Vagina (tissue), 2 donors: ENCODE measurements at places on chromosomes 11 and 22. TPM values are rescaled to one million over a fixed set of nuclear protein-coding genes. Genes with fewer than 3 reads are reported as not detected.

DNA sequence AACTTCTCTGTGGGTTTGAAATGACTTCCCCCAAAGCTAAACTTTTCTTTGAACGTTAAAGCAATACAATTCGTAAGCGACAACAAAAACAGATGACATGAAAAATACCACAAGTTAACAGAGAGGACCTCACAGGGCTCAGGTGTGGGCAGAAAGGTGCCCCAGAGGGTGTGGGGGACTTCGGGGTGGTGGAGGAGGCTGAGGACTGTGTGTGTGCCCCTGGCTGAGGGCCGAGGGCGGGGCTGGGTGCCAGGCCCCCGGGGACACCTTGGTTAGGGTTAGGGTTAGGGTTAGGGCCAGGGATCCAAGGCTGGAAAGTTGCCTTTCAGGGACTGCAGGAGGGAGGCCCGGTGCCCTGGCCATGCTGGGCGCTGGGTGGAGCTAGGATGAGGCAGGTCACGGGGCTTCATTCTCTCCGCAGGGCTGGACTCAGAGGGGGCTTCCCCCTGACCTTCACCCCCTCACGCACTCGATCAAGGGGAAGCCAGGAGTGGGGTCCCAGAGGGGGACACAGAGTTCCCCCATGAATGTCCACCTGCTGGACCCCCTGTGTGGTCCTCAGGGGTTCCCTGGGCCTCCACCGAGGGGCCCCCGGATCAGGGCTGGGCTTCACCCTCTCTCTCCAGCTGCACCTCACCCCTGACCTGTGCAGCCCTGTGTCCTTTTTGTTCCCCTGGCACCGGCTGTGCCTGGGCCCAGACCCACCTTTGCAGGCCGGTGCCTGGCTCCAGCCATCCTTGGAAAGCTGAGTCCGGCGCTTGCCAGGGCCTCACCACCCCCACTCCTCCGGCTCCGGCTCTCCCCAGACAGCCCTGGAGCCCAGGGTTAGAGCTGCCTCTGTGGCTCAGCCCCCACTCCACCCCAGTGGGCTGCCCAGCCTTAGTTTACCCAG is 7.0 kb downstream of the TNNI2 start:
- no peaks in the 10 kb centered on the region for H3K27me3 ChIP-seq
- no peak for DNase-seq
- peaks cover 15% of the 10 kb centered on the region for H3K4me1 ChIP-seq
- H3K36me3 ChIP-seq = no peaks in the 10 kb centered on the region
- H3K4me3 ChIP-seq = no peak overlapping the region
- no peak overlapping the region for H3K27ac ChIP-seq

DNA sequence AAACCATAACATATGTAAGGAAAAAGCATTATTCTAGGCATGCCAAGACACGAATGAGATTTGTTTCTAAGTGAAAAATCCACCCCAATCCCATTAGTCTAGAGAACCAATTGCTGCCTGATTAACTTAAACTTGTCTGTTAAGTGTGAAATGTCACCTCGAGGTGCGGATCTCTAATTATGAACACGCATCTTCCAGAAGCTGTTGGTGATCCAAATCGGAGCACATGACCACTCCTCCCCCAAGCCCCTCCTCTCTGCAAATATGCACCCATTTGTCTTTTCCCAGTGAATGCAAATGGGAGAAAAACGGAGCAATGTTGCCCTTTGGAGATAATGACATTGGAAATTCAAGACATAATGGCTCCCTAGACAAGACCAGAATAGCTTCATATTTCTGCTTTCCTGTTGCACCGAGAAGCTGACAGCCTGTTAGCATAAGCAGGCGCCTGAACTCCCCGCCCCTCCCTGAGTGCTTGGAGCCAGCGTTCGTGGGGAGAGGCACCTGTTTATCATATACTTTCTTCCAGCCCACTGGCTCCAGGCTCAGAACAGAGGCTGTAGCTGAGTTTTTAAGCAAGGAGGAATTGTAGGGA is 6.0 kb upstream of the FXYD6 start:
- H3K27me3 ChIP-seq = no peaks in the 10 kb centered on the region
- H3K4me1 ChIP-seq = peaks cover 11% of the 10 kb centered on the region
- DNase-seq = peak; percentile 61
- H3K27ac ChIP-seq = no peak overlapping the region

DNA sequence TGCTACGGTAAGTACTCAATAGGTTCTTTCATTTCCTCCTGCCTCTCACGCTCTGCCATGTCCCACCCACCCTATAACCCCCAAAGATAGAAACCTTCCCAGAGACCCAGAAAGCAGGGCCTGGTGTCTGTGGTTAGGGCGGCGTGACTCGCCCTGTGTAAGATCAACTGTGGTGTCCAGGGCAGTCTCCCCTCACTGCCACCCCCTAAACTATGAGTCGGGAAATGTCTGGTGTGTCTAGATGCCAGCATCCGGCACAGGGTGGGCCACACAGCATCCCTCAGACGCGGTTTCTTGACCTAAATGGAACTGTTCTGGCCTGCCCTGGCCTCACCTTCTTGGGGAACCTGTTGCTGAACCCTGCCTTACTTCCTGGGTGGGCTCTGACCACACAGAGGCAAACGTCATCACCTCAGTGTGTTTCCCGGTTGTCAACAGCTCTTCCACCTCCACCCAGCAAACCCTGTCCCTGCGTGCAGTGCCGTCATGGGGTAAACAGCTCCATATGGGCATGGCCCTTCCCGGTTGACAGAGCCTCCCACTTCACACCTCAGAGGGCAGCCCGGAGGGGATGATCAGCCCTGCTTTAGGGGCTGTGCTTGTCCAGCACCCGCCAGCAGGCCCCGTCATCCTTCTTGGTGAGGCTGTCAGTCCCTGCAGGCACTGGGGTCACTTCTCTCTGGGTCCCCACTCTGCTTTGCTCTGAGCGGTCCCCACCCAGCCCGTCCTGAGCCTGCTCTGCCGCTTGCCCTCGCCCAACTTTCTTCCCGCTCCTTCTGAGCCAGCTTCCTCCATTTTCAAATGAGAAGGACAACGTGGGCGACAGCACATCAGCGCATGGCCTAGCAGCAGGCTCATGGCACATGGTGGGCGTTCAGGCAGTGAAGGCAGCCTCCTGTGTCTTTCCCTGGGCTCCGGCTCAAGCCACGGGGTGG is 6.0 kb downstream of the WNT11 start:
- DNase-seq = no peak
- no peaks in the 10 kb centered on the region for H3K27me3 ChIP-seq
- H3K4me1 ChIP-seq = no peaks in the 10 kb centered on the region
- no peaks in the 10 kb centered on the region for H3K36me3 ChIP-seq
- H3K4me3 ChIP-seq = no peak overlapping the region

GRCh38 chr11:61712846-61713245 is 32.7 kb downstream of the DAGLA start:
- H3K36me3 ChIP-seq = no peaks in the 10 kb centered on the region
- H3K4me1 ChIP-seq = peaks cover 4% of the 10 kb centered on the region
- no peak overlapping the region for H3K27ac ChIP-seq
- H3K27me3 ChIP-seq = no peaks in the 10 kb centered on the region

Gene EHF
- 121 TPM for total RNA-seq
